ENCODE measurements at places on chromosomes 6 and 20. TPM values are rescaled to one million over a fixed set of nuclear protein-coding genes. Genes with fewer than 3 reads are reported as not detected.

- DNase-seq = no peak
- H3K27me3 ChIP-seq = peaks cover 15% of the 10 kb centered on the region
- H3K27ac ChIP-seq = no peak overlapping the region
Measured at GRCh38 chr6:41277605-41278004, 8.9 kb downstream of the TREM1 start.

GRCh38 chr6:10101551-10102252 lies 313.2 kb downstream of the TFAP2A start:
- no peak overlapping the region for H3K27ac ChIP-seq
- H3K4me3 ChIP-seq = no peak overlapping the region
- no peaks in the 10 kb centered on the region for H3K27me3 ChIP-seq
- no peak for DNase-seq
- H3K36me3 ChIP-seq = no peaks in the 10 kb centered on the region

Gene HSD17B8
- 22.0 TPM for total RNA-seq

Gene PCED1A
- 31.8 TPM for total RNA-seq

GRCh38 chr6:80214436-80215022 lies 108.1 kb downstream of the BCKDHB start:
- no peaks in the 10 kb centered on the region for H3K27me3 ChIP-seq
- DNase-seq = peak; percentile 22
- no peaks in the 10 kb centered on the region for H3K36me3 ChIP-seq

GRCh38 chr6:75281653-75282052 lies 2.9 kb downstream of the TMEM30A start:
- peaks cover 19% of the 10 kb centered on the region for H3K4me1 ChIP-seq
- DNase-seq = no peak
- no peaks in the 10 kb centered on the region for H3K36me3 ChIP-seq
- no peaks in the 10 kb centered on the region for H3K27me3 ChIP-seq
- H3K27ac ChIP-seq = no peak overlapping the region

- DNase-seq = no peak
- H3K4me3 ChIP-seq = no peak overlapping the region
- no peaks in the 10 kb centered on the region for H3K27me3 ChIP-seq
- H3K36me3 ChIP-seq = no peaks in the 10 kb centered on the region
- H3K27ac ChIP-seq = no peak overlapping the region
Measured at GRCh38 chr6:142409794-142410193, 108.0 kb downstream of the ADGRG6 start.

- H3K4me3 ChIP-seq = no peak overlapping the region
- no peak overlapping the region for H3K27ac ChIP-seq
- no peaks in the 10 kb centered on the region for H3K36me3 ChIP-seq
- DNase-seq = no peak
- no peaks in the 10 kb centered on the region for H3K4me1 ChIP-seq
Measured at GRCh38 chr6:6497976-6498375, 90.5 kb upstream of the LY86 start.

- peaks cover 6% of the 10 kb centered on the region for H3K27me3 ChIP-seq
- no peaks in the 10 kb centered on the region for H3K36me3 ChIP-seq
- no peak for DNase-seq
Measured at GRCh38 chr20:49475292-49476015, 7.0 kb downstream of the KCNB1 start.

DNA sequence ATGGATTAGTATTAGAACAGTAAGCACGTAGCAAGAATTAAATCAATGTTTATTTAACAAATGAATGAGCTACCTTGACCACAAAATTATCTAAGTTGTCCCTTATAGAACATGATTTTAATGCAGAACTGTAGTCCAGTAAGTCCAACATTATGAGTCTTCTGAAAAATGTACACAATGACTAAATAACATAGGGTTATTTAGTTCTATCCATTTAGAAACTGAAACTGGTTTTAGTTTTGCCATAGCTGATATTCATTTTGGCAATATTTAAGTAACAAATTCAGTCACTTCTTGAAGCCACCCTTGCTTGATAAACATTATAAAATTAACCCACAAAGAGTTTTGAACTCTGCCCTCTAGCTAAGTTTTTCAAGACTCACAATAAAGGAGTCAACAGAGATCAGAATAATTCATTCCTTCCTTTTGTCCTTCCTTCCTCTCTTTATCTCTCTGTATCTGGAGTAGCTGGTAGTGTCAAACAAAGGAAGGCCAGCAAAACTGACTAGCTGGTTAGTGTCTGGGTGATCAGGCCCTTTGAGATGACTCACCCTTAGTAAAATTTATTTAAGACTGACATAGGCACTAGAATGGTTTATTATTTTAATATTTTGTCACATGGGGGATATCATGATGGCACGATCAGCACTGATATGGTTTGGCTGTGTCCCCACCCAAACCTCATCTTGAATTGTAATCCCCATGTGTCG lies 115.1 kb downstream of the BTBD9 start:
- DNase-seq = no peak
- no peak overlapping the region for H3K27ac ChIP-seq
- no peaks in the 10 kb centered on the region for H3K36me3 ChIP-seq
- H3K27me3 ChIP-seq = no peaks in the 10 kb centered on the region
- H3K4me1 ChIP-seq = no peaks in the 10 kb centered on the region
- H3K4me3 ChIP-seq = no peak overlapping the region

DNA sequence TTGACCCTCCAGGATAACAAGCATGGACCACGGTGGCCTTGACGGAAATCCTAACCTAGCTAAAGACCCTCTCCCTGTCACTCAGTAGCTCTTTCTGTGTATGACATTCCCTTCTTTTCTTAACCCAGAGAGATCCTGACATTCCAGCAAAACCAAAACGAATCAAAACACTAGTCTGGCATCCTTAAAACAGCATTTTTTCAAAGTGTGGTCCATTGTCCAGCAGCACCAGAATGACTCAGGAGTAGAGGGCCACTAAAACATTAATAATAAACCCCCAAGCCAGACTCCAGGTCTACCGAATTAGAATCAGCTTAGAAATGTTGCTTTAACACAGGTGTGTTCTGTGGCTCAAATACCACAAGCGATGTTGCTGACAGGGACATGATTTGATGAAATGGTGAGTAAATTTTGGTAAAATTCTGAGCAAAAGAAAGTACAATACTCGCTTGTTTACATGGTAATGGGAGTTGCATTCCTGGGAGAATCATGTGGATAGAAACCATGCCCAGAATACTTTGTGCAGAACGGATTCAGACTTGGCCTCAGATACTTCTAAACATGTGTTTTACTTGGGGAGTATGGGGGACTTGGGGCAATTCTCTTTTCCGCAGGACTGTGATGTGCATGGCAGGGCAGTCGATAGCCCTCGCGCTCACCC lies 174.2 kb upstream of the KCNG1 start:
- H3K4me3 ChIP-seq = no peak overlapping the region
- H3K4me1 ChIP-seq = no peaks in the 10 kb centered on the region
- H3K27ac ChIP-seq = no peak overlapping the region
- H3K27me3 ChIP-seq = no peaks in the 10 kb centered on the region
- no peaks in the 10 kb centered on the region for H3K36me3 ChIP-seq

Gene OR2J3
- not detected for total RNA-seq

DNA sequence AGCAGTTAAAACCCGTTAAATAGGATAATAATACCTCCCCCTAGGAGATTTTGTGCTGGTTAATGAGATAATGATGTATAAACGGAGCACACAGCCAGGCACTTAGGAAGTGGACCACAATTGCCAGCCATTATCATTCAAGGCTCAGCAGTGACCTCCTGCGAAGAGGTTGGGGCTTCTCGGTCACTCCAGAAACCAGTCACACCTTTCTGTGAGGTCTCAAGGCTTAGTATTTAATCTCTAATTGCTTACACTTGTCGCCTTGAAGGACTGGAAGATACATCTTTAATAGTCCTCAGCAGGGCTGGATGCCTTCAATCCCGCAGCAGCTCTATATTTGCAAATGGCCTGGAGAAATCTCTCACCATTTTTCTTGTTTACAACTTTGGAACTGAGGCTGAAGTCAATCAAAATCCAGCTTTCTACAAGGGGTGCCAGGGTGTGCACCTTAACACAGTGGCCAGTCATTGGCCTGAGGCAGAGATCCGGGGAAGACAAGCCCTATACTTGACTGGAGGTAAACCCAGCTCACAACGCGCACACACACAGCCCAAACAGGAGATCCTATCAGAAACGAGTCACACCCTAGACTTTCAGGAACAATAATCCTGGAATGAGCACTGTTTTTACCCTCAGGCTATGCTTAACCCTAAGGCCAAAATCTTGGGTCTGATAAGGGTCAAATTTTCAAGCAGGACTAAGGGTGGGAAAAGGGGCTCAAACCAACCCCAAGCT lies 1.2 kb downstream of the POU5F1 start:
- H3K4me3 ChIP-seq = no peak overlapping the region
- no peaks in the 10 kb centered on the region for H3K27me3 ChIP-seq
- DNase-seq = no peak
- no peak overlapping the region for H3K27ac ChIP-seq

GRCh38 chr6:120938164-120938875 lies 396.0 kb downstream of the TBC1D32 start:
- no peaks in the 10 kb centered on the region for H3K4me1 ChIP-seq
- H3K27me3 ChIP-seq = no peaks in the 10 kb centered on the region
- H3K4me3 ChIP-seq = no peak overlapping the region

DNA sequence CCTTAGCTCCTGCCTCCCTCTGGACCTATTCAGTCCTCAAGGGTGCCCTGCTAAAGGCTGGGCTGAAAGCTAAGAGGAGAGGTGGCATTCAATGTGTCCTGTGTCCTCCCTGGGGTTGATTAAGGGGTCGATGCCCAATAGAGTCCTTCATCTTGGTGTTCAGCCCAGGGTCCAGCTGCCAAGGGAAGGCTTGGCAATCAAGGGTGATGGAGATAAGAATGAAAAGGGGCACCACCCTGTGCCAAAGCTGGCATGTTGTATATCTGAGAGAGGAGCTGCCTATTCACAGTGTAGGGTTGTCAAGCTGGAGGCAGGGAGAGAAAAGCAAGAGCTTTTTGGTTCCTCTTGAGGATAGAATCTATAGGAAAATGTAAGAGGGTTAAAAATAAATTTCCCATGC lies 12.3 kb downstream of the C20orf173 start:
- peaks cover 6% of the 10 kb centered on the region for H3K36me3 ChIP-seq
- H3K27ac ChIP-seq = no peak overlapping the region
- no peak overlapping the region for H3K4me3 ChIP-seq
- H3K4me1 ChIP-seq = peaks cover 19% of the 10 kb centered on the region
- no peak for DNase-seq
- H3K27me3 ChIP-seq = no peaks in the 10 kb centered on the region

GRCh38 chr6:33683051-33683571 lies 28.4 kb downstream of the UQCC2 start:
- H3K4me3 ChIP-seq = no peak overlapping the region
- DNase-seq = no peak
- H3K27me3 ChIP-seq = no peaks in the 10 kb centered on the region
- H3K36me3 ChIP-seq = peaks cover 24% of the 10 kb centered on the region
- H3K27ac ChIP-seq = no peak overlapping the region
- H3K4me1 ChIP-seq = no peaks in the 10 kb centered on the region
